ENCODE measurements at places on chromosomes 1 and 21. TPM values are rescaled to one million over a fixed set of nuclear protein-coding genes. Genes with fewer than 3 reads are reported as not detected.
A peak's percentile ranks its signal among the peaks of the same experiment; 100 is the strongest.

Gene CD53
- 38.3 TPM for total RNA-seq

Gene TFF1
- total RNA-seq = not detected

Gene RRP1
- 17.5 TPM for total RNA-seq

Gene SPATA46
- not detected for total RNA-seq

Gene FCER1A
- total RNA-seq = 1.5 TPM

Gene FMO5
- 5.8 TPM for total RNA-seq

Gene NBPF4
- total RNA-seq = 0.19 TPM

Gene LYST
- 40.0 TPM for total RNA-seq

Gene HSF2BP
- 0.51 TPM for total RNA-seq

Gene SPRR1A
- total RNA-seq = not detected

- DNase-seq = no peak
Observed at GRCh38 chr1:169921080-169921479, 27.4 kb upstream of the SCYL3 start.

DNA sequence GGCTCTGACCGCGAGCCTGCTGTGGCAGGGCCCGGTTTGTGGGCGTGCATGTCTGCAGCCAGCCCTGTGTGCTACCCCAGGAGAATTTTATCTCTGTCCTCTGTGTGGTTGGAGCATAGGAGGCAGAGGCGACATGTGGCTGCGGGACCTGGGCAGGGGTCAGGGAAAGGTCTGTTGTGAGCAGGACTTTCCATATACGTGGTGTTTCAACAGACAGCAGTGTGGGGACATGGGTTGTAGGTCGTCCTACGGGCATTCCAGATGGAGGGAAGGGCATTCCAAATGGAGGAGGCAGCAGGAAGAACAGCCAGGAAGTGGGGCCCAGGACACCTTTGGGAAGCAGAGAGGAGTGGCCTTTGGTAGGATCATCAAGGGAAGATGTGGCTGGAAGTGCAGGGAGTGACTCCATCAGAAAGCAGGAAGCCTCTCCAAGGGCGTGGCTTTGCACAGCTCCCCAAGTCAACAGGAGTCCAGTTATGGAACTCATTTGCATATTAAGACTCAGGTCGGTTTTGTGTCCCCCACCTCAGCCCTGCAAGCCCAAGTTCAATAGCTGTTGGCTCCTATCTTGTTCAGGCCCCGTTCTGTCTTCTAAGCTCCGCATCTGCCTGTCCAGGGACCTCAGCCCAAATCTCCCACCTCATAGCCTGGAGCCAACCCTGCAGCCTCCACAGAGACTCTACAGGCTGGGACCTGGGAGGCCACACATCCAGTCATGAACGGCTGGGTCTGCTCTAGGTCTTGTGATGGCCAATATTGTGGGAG is 309.1 kb downstream of the MATN1 start:
- DNase-seq = no peak

GRCh38 chr1:5811419-5811818 is 180.8 kb downstream of the NPHP4 start:
- no peak for DNase-seq

- DNase-seq = no peak
Observed at GRCh38 chr1:114310695-114311271, 157.1 kb upstream of the SYT6 start.

DNA sequence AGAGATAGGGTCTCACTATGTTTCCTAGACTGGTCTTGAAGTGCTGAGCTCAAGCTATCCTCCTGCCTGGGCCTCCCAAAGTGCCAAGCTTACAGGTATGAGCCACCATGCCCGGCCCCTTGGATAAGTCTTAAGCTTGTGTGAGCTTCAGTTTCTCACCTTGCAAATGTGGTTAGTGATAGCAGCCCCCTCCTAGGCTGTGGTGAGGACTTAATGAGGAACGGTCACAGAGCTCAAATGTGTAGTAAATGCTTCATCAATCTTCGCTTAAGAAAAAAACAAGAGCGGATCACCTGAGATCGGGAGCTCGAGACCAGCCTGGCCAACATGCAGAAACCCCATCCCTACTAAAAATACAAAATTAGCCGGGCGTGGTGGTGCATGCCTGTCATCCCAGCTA is 3.0 kb downstream of the CNR2 start:
- no peak for DNase-seq

DNA sequence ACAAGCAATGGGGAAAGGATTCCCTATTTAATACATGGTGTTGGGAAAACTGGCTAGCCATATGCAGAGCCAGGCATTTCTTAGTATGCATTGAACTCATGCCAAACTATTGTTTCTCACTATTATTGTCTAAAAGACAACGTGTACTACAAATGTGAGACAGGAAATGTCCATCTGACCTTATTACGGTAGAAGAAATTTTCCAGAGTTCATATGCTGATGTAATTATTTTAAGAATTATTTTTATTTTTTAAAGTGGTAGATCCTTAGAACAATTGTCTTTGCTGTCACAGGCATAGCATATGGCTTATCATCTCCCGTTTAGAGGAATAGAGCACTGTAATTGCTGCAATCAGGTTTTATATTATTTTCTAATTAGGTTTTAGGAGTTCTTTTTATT is 75.2 kb upstream of the S1PR1 start:
- no peak for DNase-seq

DNA sequence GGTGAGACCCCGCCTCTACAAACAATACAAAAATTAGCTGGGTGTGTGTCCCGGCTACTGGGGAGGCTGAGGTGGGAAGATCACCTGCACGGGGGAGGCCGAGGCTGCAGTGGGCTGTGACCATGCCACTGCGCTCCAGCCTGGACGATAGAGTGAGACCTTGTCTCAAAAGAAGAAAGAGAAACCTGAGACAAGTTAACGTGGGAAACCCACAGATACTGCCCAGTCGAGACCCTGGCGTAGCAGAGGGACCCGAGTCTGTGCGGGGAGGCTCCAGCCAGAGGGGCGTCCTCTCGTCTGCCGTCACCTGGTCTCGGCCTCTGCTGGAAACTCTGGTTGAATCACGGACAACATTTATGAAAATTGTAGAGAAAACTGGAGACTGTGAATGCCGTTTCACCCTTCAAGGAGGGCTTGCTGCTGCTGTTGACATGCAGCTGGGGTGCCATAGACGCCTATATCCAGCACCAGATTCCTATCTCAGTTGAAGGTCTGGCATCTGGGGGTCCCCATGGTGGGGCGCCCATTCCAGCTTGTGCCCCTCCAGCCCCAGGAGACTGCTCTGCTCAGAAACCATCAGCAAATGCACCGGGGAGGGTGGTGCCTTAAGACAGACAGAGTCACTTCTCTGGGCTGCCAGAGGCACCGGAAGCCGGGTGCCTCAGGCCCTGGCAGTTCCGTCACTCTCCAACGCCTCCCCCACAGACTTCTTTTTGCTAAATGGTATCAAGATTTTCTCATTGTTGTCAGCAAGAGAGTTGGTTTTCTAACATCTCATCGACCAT is 13.6 kb upstream of the CDK11B start:
- peak; percentile 63 for DNase-seq

GRCh38 chr21:40846103-40846502 is 855 bp downstream of the DSCAM start:
- DNase-seq = no peak

DNA sequence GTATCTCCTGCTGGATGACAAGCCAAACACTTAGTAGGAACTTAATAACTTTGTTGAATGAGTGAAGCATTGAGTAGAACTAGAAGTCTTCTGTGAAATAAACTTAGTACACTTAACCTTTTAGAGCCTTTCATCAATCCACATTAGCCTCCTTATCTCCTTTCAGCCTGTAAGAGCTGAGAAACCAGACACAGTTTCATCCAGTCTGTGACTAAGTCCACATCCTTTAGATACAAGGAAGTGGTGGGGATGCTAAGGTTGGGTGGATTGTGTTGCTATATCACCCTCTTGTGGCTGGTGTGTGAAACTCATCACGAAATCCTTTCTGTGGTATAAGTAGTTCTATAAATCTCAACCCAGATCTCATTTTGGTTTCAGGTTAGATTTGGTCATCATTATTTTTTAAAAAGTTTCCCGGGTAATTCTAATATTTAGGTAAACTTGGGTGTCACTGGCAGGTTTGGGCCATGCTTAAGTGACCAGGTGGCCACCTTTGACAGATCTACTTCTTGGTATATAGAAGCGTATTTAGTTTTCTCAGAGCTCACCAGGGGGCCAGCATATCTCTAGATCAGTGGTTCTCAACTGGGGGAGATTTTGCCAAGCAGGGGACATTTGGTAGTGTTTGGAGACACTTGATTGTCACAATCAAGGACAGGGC is 27.8 kb upstream of the CD84 start:
- DNase-seq = no peak

GRCh38 chr1:186152620-186153239 is 222.3 kb downstream of the TPR start:
- no peak for DNase-seq

- no peak for DNase-seq
Observed at GRCh38 chr21:37153196-37153934, 80.3 kb downstream of the TTC3 start.

DNA sequence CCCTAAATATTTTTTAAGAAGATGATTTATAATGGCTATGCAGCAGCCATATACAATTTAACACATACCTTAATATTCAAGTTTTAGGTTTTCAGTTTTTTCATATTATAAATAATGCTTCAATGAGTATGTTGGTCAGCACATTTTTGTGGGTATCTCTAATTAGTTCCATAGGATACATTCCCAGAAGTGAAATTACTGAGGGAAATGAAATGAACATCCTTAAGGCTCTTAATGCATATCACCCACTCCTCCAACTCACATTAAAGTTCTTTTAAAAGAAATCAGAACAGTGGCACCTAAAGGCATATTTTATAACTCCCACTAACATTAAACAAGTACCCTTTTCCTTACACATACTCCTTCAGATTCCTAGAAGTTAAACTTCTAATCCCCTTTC is 56.1 kb downstream of the EYA3 start:
- no peak for DNase-seq
